Glomerular endothelial cell (primary cell): ENCODE measurements at places on chromosomes 4 and X. TPM values are rescaled to one million over a fixed set of nuclear protein-coding genes. Genes with fewer than 3 reads are reported as not detected.
A peak's percentile ranks its signal among the peaks of the same experiment; 100 is the strongest.

NLGN4X gene
- 2.2 and 2.9 TPM in 2 replicates for total RNA-seq

EIF1AX gene
- 44.7 and 48.1 TPM in 2 replicates for total RNA-seq

LDB2 gene
- total RNA-seq: 57.1 and 69.8 TPM in 2 replicates

- DNase-seq: no peak
These were observed 125.8 kb downstream of the KIT start for GRCh38 chr4:54783402-54784110.

DNA sequence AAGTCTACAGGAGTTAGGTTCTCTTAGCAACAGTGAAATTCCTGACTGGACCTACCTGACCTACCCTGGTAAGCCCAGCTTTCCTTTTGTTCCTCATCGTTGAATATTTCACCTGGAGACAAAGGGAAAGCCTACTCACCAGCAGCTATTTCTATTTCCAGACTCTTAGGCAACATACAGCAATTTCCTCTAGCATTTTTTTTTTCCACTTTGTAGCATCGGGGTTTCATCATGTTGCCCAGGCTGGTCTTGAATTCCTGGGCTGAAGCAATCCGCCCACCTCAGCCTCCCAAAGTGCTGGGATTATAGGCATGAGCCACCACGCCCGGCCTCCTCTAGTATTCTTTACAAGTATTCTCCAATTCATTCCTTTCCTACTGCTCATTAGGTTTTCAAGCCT is 6.8 kb upstream of the S100G start:
- DNase-seq: no peak

- DNase-seq: no peak
These were observed 24.5 kb downstream of the EREG start for GRCh38 chr4:74389494-74389893.

DNA sequence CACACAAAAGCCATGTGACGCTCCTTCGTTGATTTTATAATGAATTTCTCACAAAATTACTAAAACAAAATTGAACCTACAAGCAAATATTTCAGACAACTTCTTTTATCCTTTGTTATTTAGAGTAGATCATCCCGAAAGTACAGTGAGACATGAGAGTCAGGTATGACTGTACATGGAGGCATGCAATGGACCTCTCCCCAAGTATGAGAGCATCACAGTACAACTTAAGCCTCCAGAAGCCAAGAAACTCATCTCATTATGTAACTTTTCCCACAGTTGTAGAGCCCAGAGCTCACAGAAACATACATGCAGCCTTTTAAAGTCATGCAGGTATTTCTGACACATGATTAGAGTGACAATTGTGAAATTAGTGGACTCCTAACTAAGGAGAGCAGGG is 167.7 kb downstream of the PAPSS1 start:
- no peak for DNase-seq

GRCh38 chr4:143668930-143669552 is 31.4 kb downstream of the FREM3 start:
- DNase-seq: no peak

- no peak for DNase-seq
These were observed 50.8 kb upstream of the RAP2C start for GRCh38 chrX:132270021-132270420.

DNA sequence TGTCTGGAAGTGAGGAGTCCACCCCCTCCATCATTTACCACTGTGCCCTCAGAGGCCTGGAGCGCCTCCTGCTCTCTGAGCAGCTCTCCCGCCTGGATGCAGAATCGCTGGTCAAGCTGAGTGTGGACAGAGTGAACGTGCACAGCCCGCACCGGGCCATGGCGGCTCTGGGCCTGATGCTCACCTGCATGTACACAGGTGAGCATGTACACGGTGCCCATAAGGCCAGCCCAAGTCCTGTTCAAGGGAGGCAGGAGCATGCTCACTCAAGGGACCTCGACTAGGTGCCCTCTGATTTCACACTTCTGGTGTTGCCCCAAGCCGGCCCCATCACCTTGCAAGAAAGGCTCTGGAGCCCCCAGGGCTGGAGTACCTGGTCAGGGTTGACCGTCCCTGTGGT is 13.4 kb upstream of the MSANTD1 start:
- no peak for DNase-seq

DNA sequence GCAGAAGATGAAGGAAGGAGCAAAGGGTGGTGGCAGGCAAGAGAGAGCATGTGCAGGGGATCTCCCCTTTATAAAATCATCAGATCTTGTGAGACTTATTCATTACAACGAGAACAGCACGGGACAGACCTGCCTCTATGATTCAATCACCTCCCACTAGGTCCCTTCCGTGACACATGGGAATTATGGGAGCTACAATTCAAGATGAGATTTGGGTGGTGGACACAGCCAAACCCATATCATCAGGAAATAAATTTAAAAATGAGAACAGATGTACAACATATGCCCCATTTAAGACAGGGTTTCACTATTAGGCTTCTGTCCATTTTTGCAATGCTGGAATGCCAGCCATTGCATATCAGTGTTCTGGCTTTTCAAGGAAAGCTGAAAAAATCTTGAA is 346.7 kb upstream of the SLIT2 start:
- DNase-seq: no peak

GRCh38 chrX:103845165-103845653 is 13.2 kb upstream of the RAB9B start:
- peak; percentile 25 for DNase-seq
